ENCODE measurements at places on chromosomes 13 and 19. TPM values are rescaled to one million over a fixed set of nuclear protein-coding genes. Genes with fewer than 3 reads are reported as not detected.

DNA sequence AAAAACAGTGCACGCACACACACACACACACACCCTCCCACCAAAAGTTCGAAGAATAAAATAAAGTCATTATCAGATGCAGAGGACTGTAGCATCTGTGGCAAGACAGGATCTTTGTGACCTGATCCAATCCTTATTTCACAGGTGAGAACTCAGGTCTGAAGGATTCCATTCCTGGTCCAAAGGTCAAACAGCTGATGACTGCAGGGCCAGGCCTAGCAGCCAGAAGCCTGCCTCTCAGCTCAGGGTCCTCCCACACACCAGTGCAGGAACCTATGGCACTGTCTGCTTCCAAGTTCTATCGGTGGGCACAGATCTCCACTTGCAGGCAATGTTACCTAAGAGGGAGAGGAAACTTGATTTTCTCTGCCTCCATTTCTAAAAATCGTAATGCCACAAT is 57.5 kb downstream of the SERP2 start:
- peaks cover 13% of the 10 kb centered on the region for H3K36me3 ChIP-seq
- DNase-seq = no peak
- H3K4me3 ChIP-seq = no peak overlapping the region
- peaks cover 21% of the 10 kb centered on the region for H3K4me1 ChIP-seq
- no peaks in the 10 kb centered on the region for H3K27me3 ChIP-seq
- H3K27ac ChIP-seq = no peak overlapping the region

- no peak overlapping the region for H3K27ac ChIP-seq
- DNase-seq = no peak
- no peaks in the 10 kb centered on the region for H3K4me1 ChIP-seq
- no peaks in the 10 kb centered on the region for H3K27me3 ChIP-seq
- H3K36me3 ChIP-seq = no peaks in the 10 kb centered on the region
These were observed 97.5 kb downstream of the RGCC start for GRCh38 chr13:41554626-41555386.

GRCh38 chr13:102395174-102395573 is 6.7 kb downstream of the FGF14 start:
- H3K27ac ChIP-seq = no peak overlapping the region
- H3K4me1 ChIP-seq = no peaks in the 10 kb centered on the region
- no peak for DNase-seq
- no peak overlapping the region for H3K4me3 ChIP-seq
- no peaks in the 10 kb centered on the region for H3K36me3 ChIP-seq

- H3K4me3 ChIP-seq = no peak overlapping the region
- H3K27me3 ChIP-seq = no peaks in the 10 kb centered on the region
- H3K36me3 ChIP-seq = no peaks in the 10 kb centered on the region
- H3K27ac ChIP-seq = no peak overlapping the region
These were observed 787.4 kb downstream of the DACH1 start for GRCh38 chr13:71079638-71080037.

DNA sequence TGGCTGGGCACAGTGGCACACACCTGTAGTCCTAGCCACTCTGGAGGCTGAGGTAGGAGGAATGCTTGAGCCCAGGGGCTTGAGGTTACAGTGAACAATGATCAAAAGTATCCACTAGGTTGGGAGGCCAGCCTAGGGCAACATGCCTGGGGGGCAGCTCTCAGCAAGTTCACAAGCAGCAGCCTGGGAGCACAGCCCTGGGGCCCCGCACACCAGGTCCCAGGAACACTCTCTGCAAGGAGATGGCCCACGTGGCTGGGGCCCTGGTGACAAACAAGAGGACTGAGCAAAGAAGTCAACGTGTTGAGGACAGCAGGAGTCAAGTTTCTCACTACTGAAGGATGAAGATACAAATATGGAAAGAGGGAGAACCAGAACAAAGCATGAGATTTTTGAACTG is 39.3 kb downstream of the ABCC4 start:
- H3K36me3 ChIP-seq = no peaks in the 10 kb centered on the region
- no peak overlapping the region for H3K27ac ChIP-seq

The FBL gene
- total RNA-seq = 554 TPM

DNA sequence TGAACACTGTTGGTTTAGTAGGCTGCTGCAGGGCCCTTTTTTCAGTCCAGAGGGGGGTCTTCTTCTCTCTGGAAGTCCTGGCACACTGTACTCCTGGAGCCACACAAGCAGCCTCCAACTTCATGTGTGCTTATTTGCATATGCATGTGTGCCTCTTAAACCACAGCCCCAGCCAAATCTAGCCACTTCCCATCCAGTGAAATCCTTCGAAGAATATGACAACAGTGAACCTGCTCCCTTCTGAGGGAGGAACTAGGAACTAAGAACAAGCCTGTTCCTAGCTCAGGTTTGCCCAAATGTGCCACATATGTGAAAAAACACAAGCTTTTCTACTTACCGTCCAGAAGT is 348.5 kb downstream of the FOXO1 start:
- H3K36me3 ChIP-seq = no peaks in the 10 kb centered on the region
- H3K27ac ChIP-seq = no peak overlapping the region
- no peak overlapping the region for H3K4me3 ChIP-seq
- H3K27me3 ChIP-seq = no peaks in the 10 kb centered on the region
- no peak for DNase-seq

DNA sequence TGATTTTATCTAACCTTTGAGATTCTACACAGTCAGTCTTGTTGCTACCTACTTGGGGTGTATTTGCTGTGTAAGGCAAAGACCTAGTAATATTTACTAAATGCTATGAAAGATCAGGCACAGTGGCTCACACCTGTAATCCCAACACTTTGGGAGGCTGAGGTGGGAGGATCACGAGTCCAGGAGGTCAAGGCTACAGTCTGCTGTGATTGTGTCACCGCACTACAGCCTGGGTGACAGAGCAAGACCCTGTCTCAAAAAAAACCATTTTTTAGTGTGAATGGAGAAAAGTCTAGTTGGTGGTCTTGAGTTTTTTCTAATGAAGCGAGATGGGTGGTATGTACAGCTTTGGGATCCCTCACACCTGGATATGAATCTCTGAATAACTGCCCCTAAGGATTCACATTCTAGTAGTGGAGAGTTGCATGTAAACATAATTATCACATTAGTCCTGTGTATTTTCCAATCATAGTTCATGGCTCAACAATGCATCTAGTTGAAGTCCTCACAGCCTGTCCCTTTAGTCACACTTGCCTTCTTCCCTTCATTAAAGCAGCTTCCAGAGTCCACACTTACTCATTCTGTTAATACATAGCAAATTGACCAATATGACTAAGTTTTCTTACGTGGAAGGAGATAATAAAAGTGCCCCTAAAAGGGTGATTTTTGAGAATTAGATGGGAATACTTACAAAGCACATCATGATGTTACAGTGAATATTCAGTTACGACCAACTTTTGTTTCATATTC is 7.5 kb downstream of the RPL21 start:
- H3K27ac ChIP-seq = no peak overlapping the region
- H3K4me3 ChIP-seq = no peak overlapping the region
- H3K36me3 ChIP-seq = peaks cover 32% of the 10 kb centered on the region
- no peak for DNase-seq
- peaks cover 1% of the 10 kb centered on the region for H3K4me1 ChIP-seq
- no peaks in the 10 kb centered on the region for H3K27me3 ChIP-seq

- no peaks in the 10 kb centered on the region for H3K27me3 ChIP-seq
- peak overlapping the region; percentile 26 for H3K4me3 ChIP-seq
- H3K4me1 ChIP-seq = peaks cover 18% of the 10 kb centered on the region
These were observed 133.2 kb downstream of the VWA8 start for GRCh38 chr13:41827507-41828213.

The KIR3DL1 gene
- total RNA-seq = not detected

DNA sequence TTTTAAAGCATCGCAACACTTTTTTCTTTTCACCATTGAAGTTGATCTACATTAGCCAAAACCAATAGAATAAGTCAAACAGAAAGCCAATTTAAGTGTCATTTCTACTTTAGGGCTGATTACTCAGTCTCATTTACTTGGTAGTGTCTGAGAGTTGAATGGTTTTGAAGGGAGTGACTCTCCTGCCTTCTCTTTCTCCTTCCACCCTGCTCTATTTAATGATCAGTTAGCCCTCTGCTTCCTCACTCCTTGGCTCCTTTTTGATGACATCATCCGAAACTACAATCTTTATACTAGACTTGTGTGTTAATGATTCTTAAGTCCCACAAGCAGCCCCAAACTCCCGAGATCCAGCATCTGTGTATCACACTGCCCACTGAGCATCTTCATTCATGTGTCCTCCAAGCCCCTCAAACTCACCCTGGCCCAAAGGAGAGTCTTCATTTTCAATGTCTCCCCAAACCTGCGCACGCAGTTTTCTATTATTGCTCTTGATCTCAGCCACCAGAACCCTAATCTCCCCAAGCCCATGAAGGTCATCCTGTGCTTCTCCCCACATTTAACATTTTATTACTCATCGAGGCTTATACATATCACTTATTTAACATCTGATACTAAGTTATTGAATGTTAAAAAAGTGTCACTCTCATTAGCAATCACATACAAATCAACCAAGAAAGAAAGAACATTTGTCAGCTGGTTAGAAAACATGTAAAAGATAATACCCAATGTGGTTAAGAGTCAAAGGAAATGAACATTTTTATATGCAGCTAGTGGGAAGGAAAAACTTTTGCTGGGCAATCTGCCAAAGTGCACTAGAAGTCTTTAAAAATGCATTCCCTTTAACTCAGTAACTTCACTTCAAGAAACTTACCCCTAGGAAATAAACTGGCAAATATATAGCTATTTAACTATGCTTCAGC is 32.2 kb upstream of the ARGLU1 start:
- no peak overlapping the region for H3K4me3 ChIP-seq
- DNase-seq = no peak
- H3K4me1 ChIP-seq = no peaks in the 10 kb centered on the region
- no peaks in the 10 kb centered on the region for H3K27me3 ChIP-seq
- H3K27ac ChIP-seq = no peak overlapping the region

The MEGF8 gene
- total RNA-seq = 24.0 TPM

- no peaks in the 10 kb centered on the region for H3K36me3 ChIP-seq
- H3K27me3 ChIP-seq = no peaks in the 10 kb centered on the region
- no peak overlapping the region for H3K4me3 ChIP-seq
- H3K4me1 ChIP-seq = peaks cover 28% of the 10 kb centered on the region
- DNase-seq = no peak
These were observed 5.0 kb upstream of the EML2 start for GRCh38 chr19:45643927-45644771.

- no peak overlapping the region for H3K27ac ChIP-seq
- no peak overlapping the region for H3K4me3 ChIP-seq
- H3K36me3 ChIP-seq = no peaks in the 10 kb centered on the region
- no peak for DNase-seq
These were observed 120.9 kb downstream of the ZDHHC20 start for GRCh38 chr13:21338156-21338555.

The PRR20A gene
- total RNA-seq = not detected

DNA sequence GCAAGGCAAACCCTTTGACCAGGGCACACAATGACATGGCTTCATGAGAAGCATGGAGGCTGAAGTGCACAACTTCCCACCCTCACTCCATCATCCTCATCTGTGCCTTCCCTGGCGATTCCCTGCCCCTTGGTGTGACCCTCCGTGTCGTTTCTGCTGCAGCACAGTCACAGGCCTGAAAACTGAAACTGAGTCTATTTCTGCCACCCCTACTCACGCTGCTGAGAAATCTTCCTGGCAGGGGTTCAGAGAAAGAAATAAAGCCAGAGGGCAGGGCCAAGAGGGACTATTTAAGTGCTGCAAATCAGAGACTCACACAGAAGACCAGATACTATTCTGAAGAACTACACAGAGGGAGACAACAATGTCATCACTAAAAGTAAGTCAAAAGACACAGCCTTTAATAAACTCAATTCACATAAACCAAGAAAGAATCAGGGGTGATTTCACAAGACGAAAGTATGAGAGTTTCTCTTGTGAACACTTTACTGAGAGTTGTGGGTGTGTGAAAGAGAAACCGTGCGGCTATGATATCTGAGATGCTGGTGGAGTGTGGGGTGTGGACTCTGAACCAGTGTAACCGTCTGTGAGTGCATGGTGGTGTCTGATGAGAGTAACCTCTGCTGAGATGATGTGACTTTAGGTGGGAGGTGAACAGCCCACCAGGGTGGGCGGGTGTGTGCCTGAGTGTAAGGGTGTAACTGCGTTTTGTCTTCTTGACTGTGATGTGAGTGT is 23.5 kb downstream of the LGALS16 start:
- peaks cover 6% of the 10 kb centered on the region for H3K4me1 ChIP-seq
- peaks cover 11% of the 10 kb centered on the region for H3K27me3 ChIP-seq
- H3K36me3 ChIP-seq = no peaks in the 10 kb centered on the region
- no peak overlapping the region for H3K27ac ChIP-seq

GRCh38 chr19:31283701-31284100 is 65.5 kb downstream of the TSHZ3 start:
- H3K36me3 ChIP-seq = no peaks in the 10 kb centered on the region
- DNase-seq = no peak
- H3K4me1 ChIP-seq = no peaks in the 10 kb centered on the region
- H3K27ac ChIP-seq = no peak overlapping the region

The RNF225 gene
- total RNA-seq = 1.2 TPM

The SHC2 gene
- 2.5 TPM for total RNA-seq

The NAXD gene
- total RNA-seq = 32.1 TPM

The PGLYRP1 gene
- total RNA-seq = not detected

GRCh38 chr19:46659151-46660007 is 1.6 kb downstream of the DACT3 start:
- no peak overlapping the region for H3K27ac ChIP-seq
- no peak overlapping the region for H3K4me3 ChIP-seq
- no peaks in the 10 kb centered on the region for H3K27me3 ChIP-seq
- peaks cover 29% of the 10 kb centered on the region for H3K4me1 ChIP-seq
- H3K36me3 ChIP-seq = no peaks in the 10 kb centered on the region

DNA sequence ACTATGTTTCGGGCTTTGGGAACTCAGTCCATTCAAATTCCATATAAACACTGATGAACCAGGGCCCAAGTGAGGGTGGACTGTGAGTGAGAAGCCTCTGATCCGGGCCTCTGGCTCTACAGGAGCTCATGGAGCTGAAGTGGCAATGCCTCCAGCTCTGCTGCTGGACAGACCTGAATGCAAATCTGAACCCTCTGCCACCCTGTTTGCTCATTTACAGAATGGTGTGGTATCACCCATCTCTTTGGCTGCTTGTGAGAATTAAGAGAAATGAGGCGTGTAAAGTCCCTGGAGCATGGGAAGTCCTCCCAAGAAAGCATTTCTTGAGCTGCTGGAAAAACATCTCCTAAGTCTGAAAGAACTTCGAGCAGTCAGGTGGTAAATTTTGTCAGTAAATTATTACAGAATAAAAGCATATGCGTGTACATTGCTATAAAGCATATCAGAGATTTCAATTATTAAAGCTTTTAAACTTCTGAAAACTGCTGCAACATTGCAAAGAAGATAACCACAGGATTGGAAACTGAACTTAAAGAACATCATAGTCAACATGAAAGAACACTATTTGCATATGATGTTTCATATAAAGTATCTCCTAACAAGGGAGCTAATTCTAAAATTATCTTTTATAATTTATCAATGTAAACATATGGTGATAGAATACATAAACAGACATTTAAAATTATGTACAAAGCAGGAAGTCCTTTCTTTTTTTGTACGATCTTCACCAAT is 369.0 kb downstream of the UQCRFS1 start:
- DNase-seq = no peak
- no peak overlapping the region for H3K27ac ChIP-seq
- no peaks in the 10 kb centered on the region for H3K27me3 ChIP-seq

The ZNF468 gene
- 12.3 TPM for total RNA-seq

The GRIK5 gene
- 1.7 TPM for total RNA-seq

GRCh38 chr13:84606616-84607015 is 724.3 kb upstream of the SLITRK1 start:
- H3K27me3 ChIP-seq = no peaks in the 10 kb centered on the region
- no peak overlapping the region for H3K4me3 ChIP-seq
- no peaks in the 10 kb centered on the region for H3K4me1 ChIP-seq
- no peak for DNase-seq

- H3K36me3 ChIP-seq = no peaks in the 10 kb centered on the region
- no peak for DNase-seq
- no peaks in the 10 kb centered on the region for H3K27me3 ChIP-seq
- peaks cover 10% of the 10 kb centered on the region for H3K4me1 ChIP-seq
- H3K4me3 ChIP-seq = no peak overlapping the region
- H3K27ac ChIP-seq = no peak overlapping the region
These were observed 24.2 kb downstream of the ZNF763 start for GRCh38 chr19:11989112-11989456.
